ENCODE measurements at places on chromosomes 4 and X. TPM values are rescaled to one million over a fixed set of nuclear protein-coding genes. Genes with fewer than 3 reads are reported as not detected.

- no peak for DNase-seq
These were observed 219.0 kb downstream of the RELL1 start for GRCh38 chr4:37467223-37467622.

GRCh38 chr4:153207567-153207966 lies 3.3 kb downstream of the TRIM2 start:
- DNase-seq: no peak

- no peak for DNase-seq
These were observed 7.5 kb downstream of the HADH start for GRCh38 chr4:107996949-107997788.

DNA sequence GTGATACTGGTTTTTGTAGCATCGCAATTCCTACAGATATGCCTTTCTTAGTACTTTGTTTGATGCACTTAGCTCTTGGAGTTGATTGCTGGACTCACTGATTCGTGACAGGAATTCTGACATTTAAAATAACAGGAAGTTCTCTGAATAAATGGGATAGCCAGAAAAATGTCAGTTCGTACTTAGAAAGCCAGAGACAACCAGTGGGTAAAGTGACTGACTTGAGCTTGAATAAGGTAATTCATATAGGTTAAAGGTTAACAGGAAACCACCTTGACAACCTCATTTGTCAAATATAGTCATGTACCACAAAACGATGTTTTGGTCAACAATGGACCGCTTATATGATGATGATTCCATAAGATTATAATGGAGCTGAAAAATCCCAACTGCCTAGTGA lies 181.4 kb downstream of the RPA4 start:
- no peak for DNase-seq

DNA sequence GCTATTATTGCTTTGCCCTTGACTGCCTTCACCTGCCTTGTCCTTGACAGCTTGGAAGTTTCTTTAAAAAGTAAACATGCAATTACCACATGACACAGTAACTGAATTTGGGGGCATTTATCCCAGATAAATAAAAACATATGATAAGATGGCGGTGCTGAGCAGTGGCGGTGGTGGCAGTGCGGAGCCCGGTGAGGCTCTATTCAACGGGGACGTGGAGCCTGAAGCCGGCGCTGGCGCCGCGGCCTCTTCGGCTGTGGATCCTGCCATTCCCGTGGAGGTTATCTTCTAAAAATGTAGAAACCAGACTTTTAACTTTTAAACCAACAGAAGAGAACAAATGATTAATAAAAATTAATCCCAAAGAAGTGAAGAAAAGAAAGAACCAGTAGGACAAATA lies 59.7 kb upstream of the ZDHHC15 start:
- no peak for DNase-seq

DNA sequence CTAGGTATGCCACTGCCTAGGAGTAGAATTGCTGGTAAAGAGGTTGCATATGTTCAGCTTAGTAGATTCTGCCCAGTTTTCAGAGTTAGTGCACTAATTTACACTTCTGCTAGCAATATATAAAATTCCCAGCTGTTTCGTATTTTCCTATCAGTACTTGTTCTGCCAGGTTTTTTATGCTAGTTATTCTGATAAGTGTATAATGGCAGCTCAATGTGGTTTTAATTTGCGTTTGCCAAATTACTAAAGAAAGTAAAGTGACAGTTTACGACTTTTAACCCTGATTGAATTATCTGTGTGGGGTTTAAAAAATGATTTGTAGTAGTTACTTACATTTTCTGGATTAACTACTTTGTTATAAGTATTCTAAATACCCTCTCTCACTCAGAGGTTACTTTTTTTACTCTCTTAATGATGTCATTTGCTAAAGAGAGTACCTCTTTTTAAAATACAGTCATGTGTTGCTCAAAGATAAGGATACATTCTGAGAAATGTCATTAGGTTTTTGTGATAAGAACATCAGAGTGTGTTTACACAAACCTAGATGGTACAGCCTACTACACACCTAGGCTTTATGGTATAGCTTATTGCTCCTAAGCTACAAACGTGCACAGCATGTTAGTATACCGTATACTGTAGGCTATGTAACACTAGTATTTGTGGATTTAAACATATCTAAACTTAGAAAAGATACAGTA lies 363.2 kb downstream of the IL15 start:
- DNase-seq: no peak

HSFX4 gene
- not detected for total RNA-seq

Data from vagina (tissue), 2 donors.